Activated T-helper 1 cell treated with Interleukin-2 at 50 U/mL for 16 hours (primary cell): ENCODE measurements at places on chromosomes 5 and 9.

GRCh38 chr9:90925581-90926257, 124.1 kb downstream of the SYK start:
- no peak for DNase-seq

- DNase-seq = no peak
These were observed 6.2 kb downstream of the DCANP1 start for GRCh38 chr5:135440916-135441315.

DNA sequence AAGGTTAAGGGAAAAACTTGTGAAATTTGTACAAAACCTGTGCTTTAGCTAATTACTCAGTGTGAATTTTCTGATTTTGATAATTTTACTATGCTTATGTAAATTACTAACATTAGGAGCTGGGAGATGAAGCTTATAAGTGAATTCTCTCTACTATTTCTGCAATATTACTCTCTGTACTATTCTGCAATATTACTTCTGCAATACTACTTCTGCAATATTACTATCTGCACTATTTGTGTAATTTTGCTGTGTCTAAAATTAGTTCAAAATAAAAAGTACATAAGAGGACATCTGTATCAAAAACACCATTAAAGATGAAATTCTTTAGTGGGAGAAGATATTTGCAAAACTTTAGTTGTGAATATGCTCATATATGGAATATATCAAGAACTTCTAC, 62.9 kb downstream of the C9 start:
- no peak for DNase-seq

DNA sequence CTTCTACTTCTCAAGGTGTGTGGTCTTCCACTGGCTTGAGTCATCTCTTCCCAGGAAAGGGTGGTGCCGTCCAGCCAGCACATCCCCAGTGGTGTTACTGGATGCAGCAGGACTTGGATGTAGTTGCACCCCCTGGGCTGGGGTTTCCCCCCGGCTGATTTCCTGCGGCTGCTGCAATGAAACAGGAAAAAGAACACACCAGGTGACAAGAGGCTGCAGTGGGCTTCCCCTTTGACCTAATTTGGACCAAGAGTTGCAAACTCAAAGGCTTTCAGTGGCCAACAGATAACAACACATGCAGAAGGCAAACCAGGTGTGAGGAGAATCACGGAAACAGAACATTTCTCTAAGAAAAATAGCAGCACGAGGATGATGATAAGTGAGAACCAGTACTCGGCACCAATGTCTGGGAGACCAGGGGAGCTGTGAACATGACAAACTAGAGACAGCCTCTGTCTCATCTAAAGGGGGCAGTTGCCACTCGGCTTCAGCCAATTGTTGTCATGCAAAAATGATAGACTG, 83.7 kb downstream of the PDE6A start:
- no peak for DNase-seq

DNA sequence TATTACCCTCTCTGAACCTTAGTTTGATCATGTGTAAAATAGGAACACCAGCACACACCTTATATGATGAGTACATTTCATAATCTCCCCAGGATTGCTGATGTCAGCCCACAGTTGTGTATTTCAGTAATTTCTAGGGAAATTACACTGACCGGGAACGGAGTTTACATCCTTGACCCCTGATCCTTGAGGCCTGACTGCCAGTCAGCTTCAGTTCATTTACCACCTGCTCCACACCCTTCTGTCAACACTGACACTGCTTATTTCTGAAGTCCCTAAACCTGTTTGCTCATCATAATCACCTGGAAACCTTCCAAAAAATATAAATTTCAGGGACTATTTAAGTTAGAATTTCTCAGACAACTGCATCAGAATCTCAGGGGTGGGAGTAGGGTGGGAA, 55.3 kb downstream of the ZNF622 start:
- DNase-seq = no peak

DNA sequence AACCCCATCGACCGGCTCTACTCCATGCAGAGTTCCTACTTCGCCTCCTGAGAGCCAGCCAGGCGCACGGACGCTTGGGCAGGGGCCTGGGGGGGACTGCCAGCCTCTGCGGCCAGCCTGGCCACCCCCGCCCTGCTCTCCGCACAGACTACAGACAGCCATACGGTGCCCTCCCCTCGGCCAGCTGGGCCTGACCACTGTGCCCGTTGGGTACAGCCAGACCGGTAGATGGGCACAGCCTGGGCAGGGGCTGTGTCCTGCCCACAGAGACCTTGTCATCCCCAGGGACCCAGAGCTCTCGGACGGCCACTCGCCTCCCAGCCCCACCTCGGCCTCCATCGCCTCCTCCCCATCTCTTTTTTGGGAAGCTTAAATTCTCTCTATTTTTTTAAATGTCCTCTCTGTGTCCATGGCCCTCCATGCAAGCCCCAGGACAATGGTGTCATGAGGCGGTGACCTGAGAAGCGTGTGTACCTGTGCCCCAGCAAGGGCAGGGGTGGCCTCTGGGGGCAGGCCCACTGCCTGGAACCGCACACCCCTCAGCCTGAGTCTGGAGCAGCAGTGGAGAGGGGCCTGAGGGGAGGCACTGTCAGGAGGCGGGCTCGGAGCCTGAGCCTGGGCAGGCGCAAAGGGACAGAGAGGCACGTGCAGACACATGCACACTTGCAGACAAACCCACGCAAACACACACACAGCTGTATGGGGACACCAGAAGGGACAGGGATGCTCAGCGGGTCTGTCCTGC, 82.8 kb downstream of the LMX1B start:
- no peak for DNase-seq

DNA sequence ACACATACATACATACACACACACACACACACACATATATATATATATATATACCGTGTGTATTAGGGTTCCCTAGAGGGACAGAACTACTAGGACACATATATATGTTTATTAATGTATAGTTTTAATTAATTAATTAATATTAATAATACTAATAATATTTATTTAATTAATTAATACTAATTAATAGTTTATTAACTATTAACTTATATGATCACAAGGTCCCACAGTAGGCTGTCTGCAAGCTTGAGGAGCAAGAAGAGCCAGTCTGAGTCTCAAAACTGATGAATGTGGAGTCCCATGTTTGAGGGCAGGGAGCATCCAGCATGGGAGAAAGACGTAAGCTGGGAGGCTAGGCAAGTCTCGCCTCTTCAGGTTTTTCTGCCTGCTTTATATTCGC, 398.0 kb upstream of the KIF2A start:
- no peak for DNase-seq

GRCh38 chr5:98796197-98796972, 22.9 kb downstream of the RGMB start:
- peak; percentile 9 for DNase-seq

DNA sequence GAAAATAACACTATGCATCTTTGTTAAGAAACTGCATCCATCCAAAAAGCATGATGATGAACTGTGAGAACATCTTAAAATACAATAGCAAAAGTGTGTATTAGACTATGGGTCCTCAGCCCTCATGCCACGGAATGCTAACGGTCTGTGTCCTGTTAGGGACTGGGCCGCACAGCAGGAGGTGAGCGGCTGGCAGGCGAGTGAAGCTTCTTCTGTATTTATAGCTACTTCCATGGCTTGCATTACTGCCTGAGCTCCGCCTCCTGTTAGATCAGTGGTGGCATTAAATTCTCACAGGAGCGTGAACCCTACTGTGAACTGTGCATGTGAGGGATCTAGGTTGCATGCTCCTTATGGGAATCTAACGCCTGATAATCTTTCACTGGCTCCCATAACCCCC, 129.8 kb downstream of the NXNL2 start:
- DNase-seq = no peak

GRCh38 chr5:176173647-176174046, 64.6 kb upstream of the SIMC1 start:
- DNase-seq = no peak

GRCh38 chr9:17017931-17018491, 116.8 kb upstream of the CNTLN start:
- no peak for DNase-seq

DNA sequence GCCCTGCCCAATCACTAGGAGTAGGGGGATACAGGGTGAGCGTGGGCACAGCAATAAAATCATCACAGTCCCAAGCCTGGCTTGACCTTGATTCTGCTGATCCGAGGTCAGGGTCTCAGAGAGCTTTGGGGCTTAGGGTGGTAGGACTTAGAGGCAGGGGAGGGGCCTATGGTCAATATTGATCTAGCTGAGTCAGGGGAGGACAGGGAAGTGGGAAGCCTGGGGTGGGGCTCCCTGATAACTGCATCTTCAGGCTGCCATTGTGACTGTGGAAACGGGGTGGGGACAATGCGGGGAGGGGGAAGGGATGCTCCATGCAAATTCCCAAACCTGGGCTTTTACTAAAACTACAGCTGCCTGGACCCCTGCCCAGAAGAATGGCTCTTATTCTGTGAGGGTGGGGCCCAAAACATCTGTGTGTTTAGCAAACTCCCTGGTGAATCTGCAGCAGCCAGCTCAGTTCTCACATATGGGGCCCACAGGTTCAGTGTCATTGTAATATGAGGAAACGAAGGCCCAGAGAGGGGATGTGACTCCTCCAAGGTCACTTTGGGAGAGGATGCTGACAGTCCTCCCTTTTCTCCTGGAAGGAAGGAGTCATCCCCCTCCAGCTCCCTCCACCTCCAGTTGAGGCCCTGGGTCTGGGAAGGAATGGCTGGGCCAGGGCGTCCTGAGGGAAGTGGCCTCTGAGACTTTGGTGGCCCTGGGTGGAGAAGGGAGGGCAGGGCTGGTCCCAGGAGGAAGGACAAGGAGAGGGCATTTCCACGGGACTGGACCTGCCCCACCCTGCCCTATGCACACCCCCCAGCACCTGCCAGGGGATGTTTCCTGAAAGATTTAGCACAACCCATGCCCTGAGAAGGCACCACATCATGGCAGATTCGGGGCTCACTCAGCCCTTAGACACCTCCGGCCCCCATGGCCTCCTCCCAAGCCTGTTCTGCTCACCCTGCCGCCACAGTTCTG, 26.4 kb downstream of the SLC6A7 start:
- no peak for DNase-seq

DNA sequence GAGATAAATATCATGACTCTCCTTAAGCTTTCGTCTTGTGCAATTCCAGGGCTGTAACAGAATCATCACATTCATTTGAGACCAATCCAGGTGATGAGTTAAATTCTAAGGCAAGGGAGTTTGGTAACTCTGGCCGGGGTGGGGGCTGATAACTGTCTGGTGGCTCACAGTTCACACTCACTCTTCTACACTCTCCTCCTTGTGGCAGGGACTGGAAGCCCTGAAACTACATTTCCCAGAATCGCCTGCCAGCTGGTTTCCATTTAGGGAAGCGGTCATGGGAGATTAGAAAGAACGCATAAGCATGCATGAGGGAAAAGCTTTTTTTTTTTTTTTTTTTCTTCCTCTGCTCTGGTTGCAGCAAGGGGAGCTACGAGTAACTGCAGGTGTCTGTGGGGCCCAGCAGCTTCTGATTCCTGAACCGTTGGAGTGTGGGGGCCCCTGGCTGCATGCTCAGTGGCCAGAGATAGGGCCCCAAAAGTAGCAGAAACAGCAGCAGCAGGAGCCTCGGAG, 154.8 kb upstream of the TBC1D2 start:
- DNase-seq = no peak

- DNase-seq = no peak
These were observed 78.2 kb downstream of the CYFIP2 start for GRCh38 chr5:157343842-157344790.

- DNase-seq = no peak
These were observed 41.0 kb upstream of the SLC12A7 start for GRCh38 chr5:1152771-1153282.

- no peak for DNase-seq
These were observed 265.9 kb upstream of the SLC24A2 start for GRCh38 chr9:20054734-20055133.

- DNase-seq = no peak
These were observed 55.7 kb downstream of the NXNL2 start for GRCh38 chr9:88590558-88591146.

- no peak for DNase-seq
These were observed 81.6 kb downstream of the KCNIP1 start for GRCh38 chr5:170585273-170585948.

DNA sequence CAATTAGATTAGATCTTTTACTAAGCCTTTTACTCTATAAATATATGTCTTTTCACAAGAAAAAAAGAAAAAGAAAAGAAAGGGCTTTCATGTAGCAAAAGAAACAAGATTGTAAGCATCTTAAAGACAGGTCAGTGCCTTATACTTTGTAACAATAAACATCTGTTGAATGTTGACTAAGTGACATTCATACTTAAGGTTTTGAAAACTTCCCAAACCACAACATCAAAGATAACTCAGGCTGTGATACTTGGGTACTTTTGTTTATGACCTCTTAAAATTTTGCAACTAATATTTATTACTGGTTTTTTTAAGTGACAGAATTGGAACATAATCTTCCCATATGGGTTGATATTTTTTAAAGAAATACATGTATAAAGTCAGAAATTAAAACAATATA, 7.4 kb downstream of the GRAMD2B start:
- no peak for DNase-seq

DNA sequence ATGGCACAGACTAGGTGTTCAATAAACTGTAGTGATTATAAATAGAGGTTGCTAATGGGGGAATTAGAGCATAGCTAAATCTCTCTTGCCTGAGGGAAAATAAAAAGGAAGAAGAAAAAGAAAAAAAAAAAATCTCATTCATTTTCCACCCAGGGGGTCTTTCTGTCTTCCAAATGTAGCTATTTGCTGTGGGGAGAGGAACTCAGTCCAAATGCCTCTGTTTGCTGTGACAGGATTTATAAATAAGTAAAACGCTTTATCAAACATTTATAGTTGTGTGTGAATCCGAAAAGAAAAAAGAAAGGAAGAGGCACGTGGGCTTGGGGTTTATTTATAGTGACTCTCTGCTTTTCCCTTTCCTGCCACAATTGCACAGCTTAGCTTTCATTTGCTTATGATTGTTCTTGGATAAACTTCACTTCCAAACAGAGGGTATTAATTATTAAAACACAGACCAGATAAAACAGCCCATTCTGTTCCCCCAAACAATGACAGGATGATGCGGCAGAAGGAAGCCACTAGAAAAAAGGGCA, 245.7 kb downstream of the ASTN2 start:
- no peak for DNase-seq

- no peak for DNase-seq
These were observed 65.7 kb downstream of the CDH12 start for GRCh38 chr5:22787398-22787797.

- DNase-seq = no peak
These were observed 10.1 kb upstream of the C1QTNF3 start for GRCh38 chr5:34053133-34053532.

GRCh38 chr5:65924366-65925043, 1.9 kb upstream of the ERBIN start:
- no peak for DNase-seq

GRCh38 chr9:90060256-90060655, 455.4 kb downstream of the GADD45G start:
- DNase-seq = no peak

GRCh38 chr9:18623221-18624079, 149.5 kb downstream of the ADAMTSL1 start:
- no peak for DNase-seq

- DNase-seq = no peak
These were observed 822.3 kb downstream of the MTRR start for GRCh38 chr5:8691221-8691620.

- DNase-seq = no peak
These were observed 81.4 kb downstream of the PGM5 start for GRCh38 chr9:68437785-68438184.

GRCh38 chr5:9174446-9174845, 371.4 kb downstream of the SEMA5A start:
- no peak for DNase-seq

- no peak for DNase-seq
These were observed 78.9 kb downstream of the OR2K2 start for GRCh38 chr9:111250875-111251842.

GRCh38 chr5:93723005-93723404, 18.4 kb downstream of the POU5F2 start:
- no peak for DNase-seq

GRCh38 chr9:136339173-136339957, 12.0 kb downstream of the GPSM1 start:
- DNase-seq = no peak
